ENCODE measurements at places on chromosomes 3 and 15.

DNA sequence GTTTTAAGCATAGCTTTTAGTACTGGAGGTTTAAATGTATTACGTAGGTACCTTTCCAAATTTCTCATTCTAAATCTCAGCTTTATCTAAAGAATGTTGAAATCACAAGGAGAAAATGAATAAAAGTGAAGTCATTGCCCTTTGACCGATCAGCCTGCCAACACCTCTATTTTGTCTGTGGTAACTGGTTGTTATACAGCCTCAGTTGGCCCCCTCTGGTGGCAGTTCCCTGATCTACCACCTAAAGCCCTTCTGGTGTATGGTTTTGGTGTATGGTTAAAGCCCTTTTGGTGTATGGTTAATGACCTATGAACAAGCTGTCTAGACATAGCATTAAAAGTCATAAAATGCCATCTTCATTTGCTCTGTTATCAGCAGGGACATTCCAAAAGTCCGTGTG lies 378.2 kb upstream of the AZI2 start:
- no peak for DNase-seq

DNA sequence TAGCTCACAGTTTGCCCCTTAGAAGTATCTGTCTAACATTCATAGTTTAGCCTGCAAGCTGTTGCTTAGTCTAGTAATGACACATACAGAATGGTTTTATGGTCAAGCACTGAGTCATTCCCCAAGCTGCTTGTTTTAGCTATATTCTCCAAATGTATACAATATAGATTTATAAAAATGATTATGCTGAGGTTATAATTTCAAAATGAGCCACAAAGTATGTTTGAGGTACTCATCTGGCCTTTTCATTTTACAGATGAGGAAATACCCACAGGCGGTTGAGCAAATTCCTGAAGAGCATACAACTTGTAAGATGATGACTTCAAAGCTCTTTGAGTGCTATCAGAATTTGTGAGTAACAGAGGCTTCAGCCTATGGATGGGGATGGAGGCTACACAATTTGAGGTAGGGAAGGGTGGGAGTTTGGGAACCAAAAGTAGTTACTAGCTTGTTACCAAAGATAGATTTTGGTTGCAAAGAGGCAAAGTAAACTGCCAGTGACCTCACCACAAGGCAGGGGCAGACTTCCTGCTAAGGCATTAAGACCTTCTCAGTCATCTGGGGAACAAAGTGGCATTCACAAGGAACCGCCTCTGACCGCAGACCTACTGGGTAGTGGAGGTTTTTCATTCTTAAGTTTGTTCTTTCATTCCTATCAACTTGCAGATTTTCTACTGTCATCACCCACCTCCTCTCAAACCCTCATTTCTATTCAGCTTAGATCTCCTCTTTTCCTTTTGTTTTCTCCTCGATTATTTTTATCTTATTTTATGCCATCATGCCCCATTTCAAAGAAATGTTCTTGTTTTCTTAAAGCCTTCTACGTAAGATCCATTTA lies 257.2 kb upstream of the NECTIN3 start:
- DNase-seq = no peak

GRCh38 chr15:52290329-52290728 lies 5.3 kb downstream of the MYO5C start:
- no peak for DNase-seq

DNA sequence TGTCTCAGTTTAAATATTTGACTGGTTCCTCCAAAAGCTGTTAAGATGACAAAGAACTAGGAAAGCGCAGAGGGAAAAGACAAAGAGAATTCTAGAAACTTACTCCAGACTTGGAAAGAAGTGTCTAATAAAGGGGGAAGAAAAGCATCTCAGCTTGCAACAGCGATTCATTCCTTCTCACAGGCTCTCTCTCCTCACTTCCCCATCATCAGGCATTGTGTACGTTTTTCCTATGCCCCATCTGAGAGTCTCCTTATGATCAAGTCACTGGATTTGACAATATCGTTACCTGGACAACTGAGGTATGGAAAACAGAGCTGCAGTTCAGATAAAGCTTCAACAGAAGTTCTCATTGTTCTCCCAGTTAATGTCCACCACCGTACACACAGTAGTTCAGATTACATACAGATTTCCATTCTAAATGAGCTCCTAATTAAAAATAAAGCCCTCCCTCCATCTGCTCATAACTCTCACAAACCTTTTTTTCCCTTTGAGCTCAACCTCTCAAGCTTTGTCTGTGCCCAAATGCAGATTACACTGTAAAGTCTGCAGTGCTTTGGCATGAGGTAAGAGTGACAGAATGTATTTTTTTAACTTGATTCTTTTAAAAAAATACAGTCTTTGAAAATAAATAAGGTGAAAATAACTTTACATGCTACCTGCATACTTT lies 254.4 kb upstream of the THBS1 start:
- DNase-seq = no peak

DNA sequence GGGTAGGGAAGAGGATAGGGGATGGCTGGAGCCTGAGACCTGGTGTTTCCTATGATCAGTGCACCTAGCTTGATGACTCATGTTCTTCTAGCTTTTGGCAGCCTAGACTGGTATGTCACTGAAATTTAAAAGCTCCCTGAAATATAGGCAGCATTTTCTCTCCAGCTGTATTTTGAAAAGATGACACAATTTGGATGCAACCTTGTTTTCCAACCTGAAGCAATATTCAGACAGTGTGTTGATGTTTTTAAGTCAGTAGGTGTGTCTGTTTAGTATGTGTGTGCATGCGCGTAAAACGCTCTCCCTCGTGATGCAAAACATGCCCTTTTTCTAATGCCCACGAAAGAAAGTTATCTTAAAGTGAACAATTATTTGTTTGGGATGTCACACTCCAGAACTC lies 58.5 kb downstream of the RPL22L1 start:
- DNase-seq = no peak

GRCh38 chr3:127961963-127962362 lies 46.9 kb downstream of the KBTBD12 start:
- DNase-seq = no peak

DNA sequence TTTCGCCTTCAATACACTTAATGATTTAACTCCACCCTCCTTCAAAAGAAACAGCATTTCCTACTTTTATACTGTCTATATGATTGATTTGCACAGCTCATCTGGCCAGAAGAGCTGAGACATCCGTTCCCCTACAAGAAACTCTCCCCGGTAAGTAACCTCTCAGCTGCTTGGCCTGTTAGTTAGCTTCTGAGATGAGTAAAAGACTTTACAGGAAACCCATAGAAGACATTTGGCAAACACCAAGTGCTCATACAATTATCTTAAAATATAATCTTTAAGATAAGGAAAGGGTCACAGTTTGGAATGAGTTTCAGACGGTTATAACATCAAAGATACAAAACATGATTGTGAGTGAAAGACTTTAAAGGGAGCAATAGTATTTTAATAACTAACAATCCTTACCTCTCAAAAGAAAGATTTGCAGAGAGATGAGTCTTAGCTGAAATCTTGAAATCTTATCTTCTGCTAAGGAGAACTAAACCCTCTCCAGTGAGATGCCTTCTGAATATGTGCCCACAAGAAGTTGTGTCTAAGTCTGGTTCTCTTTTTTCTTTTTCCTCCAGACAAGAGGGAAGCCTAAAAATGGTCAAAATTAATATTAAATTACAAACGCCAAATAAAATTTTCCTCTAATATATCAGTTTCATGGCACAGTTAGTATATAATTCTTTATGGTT lies at the start of gene CCR5:
Gene CCR5, plus strand, starts transcription at position 108 of the 680 bp plus-strand sequence. CDS start 1,957 bp downstream, outside the sequence.
- no peak for DNase-seq

GRCh38 chr3:44966795-44967278 lies 9.1 kb downstream of the ZDHHC3 start:
- no peak for DNase-seq

DNA sequence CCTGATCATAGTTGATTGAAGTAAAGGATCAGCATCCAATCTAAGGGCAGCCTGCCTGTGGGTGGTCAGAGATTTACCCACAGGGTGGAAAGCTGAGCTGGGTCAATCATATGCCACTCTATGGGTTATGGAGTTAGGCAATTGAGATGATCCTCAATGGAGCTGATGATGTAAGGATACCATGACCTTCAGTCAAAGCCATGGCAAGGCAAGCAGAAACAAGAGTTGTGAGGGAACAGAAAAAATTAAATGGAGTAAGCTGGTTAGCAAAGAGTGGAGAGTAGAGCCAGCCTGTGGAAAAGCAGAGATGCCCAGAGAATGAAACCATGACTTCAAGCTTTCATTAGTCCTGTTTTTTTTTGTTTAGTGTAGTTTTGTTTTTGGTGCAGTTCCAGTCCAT lies 5.7 kb upstream of the IQGAP1 start:
- DNase-seq = no peak

DNA sequence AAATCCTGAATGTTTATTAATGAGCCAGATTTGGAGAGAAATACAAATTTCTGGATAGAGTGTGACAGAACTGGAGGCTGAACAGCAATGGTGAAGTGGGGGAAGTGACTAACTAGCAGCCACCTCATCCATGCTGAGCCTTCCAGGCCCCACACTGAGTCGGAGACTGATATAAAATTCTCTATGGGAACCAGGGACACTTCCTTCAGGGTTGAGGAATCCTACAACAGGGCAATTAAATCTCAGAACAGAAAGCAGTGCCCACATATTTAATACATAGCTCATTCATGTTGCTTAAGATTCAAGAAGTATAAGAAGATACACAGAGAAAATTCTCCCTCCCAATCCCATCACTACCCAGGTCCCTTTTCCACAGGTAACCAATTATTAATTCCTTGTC lies 49.3 kb downstream of the HACD2 start:
- DNase-seq = no peak

DNA sequence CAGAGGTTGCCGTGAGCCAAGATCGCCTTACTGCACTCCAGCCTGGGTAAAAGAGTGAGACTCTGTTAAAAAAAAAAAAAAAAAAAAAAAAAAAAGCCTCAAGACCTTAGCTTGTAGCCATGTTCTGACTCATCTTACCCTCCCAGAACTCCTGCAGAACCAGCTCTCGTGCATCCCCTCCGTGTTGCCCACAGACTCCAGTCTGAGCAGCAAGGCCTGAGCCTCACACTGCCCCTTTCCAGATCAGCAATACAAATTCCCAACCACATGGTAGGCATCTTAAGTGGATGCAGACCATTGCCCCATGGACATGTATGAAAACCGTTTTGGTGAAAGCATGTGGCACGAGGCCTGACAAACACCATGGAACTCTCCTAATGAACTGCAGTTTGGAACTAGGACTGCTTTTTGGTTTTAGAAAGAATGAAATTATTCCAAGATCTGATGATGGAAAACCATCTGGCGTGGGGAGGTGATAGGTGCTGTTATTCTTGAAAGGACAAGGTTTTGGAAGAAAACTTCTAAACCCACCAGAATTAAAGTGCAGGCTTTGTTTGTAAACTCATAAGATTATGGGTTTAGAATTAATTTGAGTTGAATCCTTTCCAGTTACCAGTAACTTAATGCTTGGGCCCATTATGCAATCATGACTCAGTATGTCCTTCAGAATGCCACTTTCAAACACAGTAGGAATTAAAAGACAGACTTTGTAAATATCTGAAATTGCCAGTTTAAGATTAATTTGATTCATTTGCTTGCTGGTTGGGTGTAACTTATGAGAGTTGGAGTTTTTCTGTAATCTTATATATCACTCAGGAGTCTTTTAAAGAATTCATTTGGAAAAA lies 163.7 kb upstream of the LRTM1 start:
- no peak for DNase-seq

- DNase-seq = no peak
Observed at GRCh38 chr3:27224197-27224596, 145.0 kb downstream of the NEK10 start.

DNA sequence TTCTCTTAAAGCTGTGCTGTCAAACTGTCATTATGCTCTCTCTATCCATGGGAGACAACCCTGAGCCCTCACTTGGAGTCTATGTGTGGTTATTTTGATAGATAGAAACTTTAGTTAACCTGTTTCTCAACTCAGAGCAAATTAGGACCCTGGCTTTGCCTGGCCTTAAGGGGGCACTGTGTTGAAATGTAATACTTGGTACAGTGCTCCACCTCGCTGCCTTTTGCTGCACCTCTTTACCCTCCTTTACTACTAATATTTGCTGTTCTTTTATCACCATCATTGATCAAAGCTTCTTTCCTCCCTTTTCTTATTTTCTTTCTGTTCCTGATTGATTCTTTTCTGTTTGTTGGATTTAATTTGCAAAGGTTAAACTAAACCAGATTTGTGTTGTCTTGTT lies 34.3 kb downstream of the STT3B start:
- no peak for DNase-seq

- DNase-seq = peak; percentile 72
Observed at GRCh38 chr3:58332575-58333188, at the start of gene PXK. TSS of gene PXK (plus strand) at chr3:58332892. CDS start at chr3:58332989, 97 bp downstream.

DNA sequence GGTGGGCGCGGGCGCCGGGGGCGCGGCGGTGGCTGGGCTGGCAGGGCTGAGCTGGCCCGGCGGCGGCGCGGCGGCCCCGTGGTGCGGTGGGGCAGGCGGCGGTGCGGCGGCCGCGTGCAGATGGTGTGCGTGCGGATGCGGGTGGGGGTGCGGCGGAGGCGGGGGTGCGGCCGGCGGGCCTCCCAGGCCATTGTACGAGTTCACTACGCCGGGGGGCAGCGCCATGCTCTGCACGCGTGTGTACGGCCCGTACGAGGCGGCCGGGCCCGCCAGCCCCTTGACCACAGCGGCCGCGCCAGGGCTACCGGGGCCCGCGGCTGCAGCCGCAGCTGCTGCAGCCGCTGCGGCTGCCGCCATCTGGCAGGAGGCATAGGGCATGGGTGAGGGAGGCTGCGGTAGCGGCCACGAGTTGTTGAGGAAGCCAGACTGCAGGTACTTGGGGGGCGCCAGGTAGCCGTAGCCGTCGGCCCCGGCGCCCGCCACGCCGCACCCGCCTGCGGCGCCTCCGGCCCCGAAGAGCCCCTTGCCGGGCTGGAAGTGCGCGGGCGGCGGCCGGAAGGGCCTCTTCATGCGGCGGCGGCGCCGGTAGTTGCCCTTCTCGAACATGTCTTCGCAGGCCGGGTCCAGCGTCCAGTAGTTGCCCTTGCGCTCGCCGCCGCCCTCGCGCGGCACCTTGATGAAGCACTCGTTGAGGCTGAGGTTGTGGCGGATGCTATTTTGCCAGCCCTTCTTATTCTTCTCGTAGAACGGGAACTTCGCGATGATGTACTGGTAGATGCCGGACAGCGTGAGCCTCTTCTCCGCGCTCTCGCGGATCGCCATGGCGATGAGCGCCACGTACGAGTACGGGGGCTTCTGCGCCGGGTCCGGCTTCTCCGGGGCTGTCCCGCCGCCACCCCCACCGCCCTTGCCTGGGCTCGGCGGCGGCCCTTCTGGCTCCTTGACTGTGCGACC lies 951 bp downstream of the FOXL2 start:
- DNase-seq = no peak

- DNase-seq = no peak
Observed at GRCh38 chr3:52216585-52217408, 8.6 kb downstream of the TLR9 start.

Measured in activated gamma-delta T cell (primary cell).